ENCODE measurements at places on chromosomes 2 and 18.

- DNase-seq, result no peak
These were observed 107.6 kb downstream of the HAUS1 start for GRCh38 chr18:46211816-46212215.

DNA sequence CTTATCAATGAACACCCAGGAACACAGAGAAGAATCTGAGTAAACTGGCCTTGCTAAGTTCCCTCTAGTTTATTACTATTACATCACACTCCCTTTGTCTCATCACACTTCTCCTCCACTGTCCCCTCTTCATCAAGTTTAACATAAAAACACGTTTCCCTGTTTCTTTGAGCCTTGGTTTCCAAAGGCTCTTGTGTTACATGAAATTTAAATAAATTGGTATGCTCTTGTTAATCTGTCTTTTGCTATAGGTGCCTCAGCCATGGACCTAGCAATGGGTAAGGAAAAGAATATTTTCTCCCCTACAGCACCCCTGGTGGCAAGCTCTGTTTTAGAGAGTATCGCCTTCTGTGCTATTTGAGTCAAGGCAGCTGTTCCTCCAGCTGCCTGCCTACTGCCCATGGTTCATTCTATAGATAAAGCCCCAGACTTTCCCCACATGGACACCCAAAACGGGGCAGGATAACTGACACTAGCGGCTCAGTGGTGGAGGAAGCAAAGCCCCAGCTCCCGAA, 31.8 kb downstream of the TGIF1 start:
- peak; percentile 12 for DNase-seq

- DNase-seq, result no peak
These were observed 638.6 kb upstream of the ID2 start for GRCh38 chr2:8043295-8043694.

GRCh38 chr2:64092502-64092901, 51.7 kb downstream of the PELI1 start:
- no peak for DNase-seq

DNA sequence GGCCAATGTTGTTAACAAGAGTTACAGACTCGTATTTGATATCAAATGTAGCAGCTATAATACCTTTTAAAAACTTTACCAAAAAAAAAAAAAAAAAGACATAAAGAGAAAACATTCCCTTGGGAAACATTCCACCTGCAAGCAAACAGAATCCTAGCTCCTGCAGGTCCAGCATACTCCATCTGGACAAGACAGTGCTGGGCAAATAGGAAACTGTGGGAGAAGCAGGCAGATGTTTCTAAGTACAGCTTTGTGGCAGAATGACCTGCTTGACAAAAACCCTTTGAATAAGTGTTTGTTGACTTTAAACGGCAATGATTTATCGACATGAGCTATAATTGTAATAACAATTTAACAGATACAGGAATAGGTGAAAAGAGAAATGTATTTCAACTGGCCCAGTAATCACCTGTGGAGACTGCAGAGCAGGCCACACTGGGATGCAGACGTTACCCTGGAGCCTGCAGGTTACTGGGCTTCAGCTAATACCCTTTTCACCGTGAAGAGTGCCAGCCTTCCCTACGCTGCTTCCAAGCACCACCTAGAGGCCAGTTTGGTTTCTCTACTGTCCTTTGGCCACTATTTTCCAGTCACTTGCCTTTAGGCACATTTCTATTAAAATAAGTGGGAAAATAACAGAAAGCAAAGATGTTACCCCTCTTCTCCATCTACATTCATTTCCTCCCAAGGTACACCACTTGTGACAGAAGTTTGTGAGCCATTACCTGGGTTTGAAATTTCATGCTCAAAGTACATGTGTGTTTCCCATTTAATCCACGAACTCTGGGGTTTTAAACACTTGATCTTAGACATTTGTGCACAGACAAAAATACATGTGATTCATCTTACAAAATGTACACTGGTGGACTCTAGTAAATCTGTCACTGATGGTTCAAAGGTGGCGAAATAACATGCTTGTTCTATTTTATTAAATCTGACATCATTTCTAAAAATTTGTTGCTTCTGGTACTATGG, 96.9 kb upstream of the ZNF397 start:
- peak; percentile 27 for DNase-seq

Measured in stimulated activated CD4-positive, alpha-beta T cell treated with anti-CD3 and anti-CD28 coated beads, Interleukin-15, amount 100 ng/mL, for 24 hours (primary cell).